NCI-H1694 (cell line): ENCODE measurements at places on chromosomes 3 and 15.

GRCh38 chr3:13204177-13204581 lies 130.9 kb upstream of the IQSEC1 start:
- DNase-seq: no peak

DNA sequence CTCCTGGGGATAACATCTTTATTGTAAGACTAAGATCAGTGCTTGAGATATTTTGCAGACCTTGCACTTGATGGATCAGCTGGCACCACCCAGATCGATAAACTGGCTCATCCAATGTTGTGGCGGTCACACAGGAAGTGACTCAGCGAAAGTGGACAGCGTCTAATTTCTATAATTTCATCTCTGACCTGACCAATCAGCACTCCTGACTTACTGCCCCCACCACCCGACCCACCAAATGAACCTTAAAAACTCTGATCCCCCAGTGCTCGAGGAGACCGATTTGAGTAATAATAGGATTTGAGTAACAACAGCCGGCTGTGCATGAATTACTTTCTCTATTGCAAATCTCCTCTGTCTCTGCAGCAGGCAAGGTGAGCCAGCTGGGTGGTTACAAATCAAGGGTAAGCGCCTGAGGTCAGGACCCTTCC lies 62.7 kb upstream of the RNU6-1 start:
- DNase-seq: no peak

- no peak for DNase-seq
Measured at GRCh38 chr15:39869254-39869653, 50.8 kb downstream of the GPR176 start.

DNA sequence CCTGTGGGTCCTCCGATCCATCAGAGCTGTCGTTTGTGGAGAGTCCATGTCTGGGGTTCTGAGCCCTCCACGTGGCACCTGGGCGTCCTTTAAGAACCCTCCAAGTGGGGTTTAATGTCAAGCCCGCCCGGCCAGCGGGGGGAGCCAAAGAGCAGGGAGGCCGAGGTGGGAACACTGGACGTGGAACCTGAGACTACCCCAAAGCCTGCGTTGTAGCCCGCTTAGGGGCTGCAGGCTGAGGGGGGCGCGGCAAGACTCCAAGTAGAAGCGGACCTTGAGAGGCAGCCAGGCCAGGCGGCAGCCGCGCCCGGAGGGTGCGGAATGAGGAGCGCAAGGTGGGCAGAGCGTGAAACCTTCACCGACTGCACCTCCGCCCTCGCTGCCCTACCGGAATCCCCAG lies 126.2 kb upstream of the ATP10A start:
- no peak for DNase-seq

DNA sequence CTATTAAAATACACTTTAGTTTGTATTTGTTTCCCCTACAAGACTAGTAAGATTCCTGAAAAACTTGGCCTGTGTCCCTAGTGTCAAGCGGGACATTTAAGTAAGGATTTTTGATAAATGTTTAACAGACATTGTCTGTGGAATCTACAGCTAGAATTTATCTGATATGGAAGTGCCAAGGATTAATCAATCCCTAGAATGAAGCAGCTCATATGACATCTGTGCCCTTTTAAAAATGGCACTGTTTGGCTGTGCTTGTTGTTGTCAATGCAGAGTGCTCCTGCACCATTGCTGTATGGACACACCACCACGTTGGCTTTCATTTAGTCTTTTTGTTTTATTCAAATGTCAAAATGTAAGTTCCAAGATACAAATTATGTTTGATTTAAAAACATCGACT lies 14.3 kb upstream of the PDCD7 start:
- no peak for DNase-seq

DNA sequence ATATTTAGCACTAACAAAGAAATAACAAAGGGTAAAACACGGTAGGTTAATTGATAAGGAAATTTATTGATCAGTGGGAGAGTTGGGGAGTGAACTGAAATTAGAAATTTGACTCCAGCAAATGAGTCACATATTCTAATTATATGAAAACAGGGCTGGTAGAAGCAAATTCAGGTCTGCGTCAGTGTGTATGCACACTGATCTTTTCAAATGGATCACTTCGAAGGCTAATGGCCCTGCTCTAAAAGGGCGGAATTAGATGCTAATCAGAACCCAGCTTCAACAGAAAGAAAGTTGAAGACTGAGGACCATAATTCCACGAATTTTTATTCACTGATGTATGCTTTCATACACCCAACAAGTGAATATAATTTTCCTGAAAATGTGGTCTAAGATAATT lies 762.4 kb upstream of the DPPA4 start:
- DNase-seq: no peak

DNA sequence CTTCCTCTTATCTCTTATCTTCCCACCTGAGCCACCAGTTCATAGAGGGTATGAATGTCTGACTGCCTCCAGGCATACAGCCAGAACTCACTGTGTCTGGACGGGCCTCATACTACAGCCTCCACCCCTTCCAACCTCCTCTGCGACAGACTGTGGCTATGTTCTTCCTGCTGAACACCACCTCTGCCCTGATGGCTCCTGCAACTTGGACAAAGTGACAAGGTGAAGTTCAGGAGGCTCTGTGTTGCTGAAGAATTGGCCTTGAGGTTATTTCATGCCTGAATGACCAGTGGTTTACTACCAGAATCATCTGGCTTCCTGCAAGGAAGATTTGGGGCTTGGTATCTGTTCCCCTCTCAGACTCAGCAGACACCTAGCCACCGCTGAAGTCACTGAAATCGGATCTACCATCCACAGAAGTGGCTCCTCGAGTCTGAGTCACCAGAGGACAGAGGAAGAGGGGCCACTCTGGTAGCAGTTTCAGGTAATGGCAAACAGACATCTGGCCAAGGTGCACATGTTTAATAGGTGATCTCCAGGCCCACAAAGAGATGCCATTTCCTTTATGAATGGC lies 14.2 kb upstream of the ULK3 start:
- no peak for DNase-seq

DNA sequence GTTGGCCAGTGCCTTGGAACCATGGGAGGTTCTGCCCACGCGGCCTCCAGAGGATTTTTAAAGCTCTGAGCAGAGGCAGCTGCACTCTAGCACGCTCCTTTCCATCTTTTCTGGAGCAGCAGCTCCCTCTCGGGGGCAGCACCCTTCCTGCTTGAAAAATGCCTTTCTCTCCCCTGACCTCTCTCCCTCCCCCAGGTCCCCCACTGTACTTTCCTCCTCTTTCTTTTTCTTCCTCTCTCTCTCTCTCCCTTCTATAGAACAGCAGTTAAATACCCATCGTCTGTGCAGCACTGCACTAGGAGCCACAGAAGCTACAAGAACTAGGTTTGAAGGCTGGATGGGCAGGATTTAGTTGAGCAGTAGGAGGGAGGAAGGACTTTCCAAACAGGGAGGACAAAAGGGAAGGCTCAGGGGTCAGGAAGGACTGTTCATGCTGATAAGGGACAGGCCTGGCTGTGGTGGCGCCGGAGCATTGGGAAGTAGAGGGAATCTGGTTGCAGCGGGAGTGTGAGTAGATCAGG lies 4.4 kb downstream of the ALPK3 start:
- DNase-seq: no peak

- no peak for DNase-seq
Measured at GRCh38 chr15:45393851-45394250, 15.5 kb upstream of the GATM start.

GRCh38 chr15:43889042-43889441 lies 62.2 kb downstream of the WDR76 start:
- DNase-seq: no peak

- DNase-seq: no peak
Measured at GRCh38 chr3:74636981-74637380, 22.5 kb upstream of the CNTN3 start.

DNA sequence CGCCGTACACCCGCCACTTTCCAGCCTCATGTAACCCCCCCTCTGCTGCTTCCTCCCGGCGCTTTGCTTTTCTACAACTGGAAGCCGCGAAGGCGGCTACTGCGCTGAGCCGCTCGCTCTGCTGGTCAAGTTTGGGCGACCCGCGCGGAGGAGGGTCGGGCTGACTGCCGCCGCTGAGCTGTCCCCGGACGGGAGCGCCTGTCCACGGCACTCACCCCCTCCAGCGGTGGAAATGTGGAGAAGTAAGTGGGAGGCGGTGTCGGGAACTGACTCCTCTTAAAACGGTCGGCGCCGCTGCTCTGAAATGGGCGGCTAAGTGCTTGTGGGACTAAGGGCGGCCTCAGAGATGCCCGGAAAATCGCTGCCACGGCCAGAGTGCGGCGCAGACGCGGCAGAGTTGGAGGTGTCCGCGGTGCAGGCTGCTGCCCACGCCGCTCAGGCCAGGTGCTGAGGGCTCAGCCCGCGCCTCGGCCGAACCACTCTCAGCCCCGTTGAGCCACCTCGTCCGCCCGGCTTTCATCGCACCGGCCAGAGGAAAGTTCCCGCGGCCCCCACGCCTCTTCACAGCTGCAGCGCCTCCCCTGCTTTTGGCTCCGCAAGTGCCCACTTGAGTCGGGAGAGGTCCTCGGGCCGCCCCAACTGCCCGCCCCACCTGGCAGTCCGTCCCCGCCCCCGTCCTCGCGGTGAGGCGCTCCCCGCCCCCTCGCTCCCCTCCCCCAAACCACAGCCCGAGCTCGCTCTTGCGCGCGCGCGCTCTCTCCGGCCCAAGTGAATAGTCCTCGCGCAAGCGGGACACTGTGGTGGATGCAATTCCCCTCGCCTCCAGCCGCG lies at the start of gene EPHA6:
Gene EPHA6 (plus strand): TSS at position 775 of the 831 bp plus-strand sequence.
- no peak for DNase-seq
